ENCODE measurements at places on chromosomes 11 and 22.

- no peak for DNase-seq
Measured at GRCh38 chr22:49609207-49609876, 218.3 kb downstream of the BRD1 start.

DNA sequence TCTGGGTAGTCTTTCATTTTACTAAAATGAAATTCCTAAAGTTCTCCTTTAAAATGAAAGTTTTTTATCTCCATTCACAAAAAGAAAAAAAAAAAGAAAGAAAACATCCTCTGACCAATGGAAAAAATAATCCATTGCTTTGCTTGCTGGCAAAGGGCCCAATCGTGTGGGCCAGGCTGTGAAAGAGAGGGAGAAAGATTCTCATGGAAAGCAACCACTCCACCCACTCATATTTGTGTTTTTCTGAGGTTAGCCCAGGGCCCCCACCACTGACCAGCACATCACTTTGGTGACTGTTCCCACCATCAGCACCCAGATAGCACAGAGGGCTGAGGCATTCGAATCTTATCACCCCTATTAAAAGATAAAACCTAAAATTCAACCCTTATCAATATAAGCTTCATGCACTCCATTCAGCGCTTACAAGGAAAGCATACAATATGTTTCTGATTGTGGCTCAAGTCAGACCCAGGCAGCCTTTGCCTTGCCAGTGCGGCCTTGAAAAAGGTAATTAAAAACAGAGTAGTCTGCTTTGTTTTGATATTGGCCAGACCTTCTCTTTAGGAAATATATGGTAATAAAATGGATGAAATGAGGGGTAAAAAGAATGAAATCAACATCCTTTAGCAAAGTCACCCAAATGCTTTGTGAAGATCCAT is 192.8 kb downstream of the ETS1 start:
- peak; percentile 25 for DNase-seq

DNA sequence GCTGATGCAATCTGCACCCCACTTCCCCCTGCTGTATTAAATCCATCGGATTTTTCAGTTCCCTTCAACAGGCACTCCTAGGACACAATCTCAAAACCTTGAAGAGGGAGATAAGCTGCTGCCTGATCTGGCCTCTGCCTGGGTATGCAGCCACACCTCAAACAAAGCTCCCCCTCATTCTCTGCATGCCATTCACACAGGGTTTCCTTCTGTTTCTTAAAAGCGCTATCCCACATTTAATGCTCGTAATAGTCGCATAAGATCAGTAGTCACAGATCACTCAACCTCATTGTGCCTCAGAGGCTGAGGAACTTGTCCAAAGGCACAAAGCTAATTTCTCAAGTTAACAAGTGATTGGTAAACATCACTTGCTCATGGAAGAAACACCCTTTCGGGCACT is 34.0 kb downstream of the UQCR10 start:
- no peak for DNase-seq

- no peak for DNase-seq
Measured at GRCh38 chr11:18193010-18193409, 20.4 kb downstream of the MRGPRX4 start.

DNA sequence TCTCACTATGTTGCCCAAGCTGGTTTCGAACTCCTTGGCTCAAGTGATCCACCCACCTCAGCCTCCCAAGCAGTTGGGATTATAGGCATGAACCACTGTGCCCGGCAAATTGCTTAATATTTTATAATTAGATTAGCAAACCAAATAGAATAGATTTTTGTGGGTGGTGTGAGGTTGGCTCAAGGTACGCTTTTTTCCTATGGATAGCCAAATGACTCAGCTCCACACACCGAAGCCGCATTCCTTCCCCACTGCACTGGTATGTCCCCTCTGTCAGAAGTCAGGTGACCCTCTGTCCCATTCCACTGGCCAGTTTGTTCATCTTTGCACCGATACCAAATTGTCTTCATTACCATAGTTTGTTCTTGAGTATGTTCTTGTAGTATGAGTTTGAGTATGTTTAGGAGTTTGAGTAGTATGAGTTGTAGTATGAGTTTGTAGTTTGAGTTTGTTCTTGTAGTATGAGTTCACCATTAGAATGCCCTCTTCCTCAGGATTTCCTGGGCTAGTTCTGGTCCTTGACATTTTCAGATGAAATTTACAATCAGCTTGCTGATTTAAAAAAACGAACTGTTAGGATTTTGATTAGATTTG is 19.4 kb downstream of the SUSD2 start:
- DNase-seq = peak; percentile 92

DNA sequence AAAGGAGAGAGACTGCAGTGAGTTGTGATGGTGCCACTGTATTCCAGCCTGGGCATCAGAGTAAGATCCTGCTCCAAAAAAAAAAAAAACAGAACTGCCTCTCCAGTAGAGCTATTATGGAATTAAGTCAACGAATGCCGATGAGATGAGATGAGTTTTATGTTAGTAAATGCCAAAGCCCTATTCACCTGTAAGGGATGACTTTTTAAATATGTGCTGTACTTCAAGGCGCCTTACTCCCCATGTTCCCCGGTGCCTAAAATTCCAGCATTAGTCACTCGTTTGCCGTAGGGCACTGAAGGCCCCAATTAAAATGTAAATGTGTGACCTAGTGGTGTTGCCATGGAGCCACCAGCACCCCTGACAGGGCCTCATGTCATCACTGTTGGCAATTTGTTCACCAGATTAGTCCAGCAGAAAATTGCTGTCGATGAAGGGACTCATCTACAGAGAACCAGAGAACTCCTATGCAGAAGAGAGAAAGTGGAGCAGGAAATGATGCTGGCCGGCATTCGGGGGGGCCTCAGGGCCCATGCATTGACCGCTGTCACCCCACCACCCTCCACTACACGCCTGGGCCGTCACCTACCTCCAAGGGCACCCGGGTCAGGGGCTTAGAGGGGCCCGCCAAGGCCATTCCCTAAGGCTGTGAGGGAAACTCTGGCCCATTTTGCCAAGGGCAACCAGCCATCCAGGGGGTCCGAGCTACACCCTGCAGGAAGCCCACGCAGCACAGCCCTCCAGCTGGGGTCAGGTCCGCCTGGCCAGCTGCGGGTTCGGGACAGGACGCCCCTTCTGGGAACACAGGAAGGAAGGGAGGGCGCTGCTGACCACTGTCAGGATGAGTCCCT is 17.8 kb downstream of the LIF start:
- DNase-seq = peak; percentile 67

GRCh38 chr11:65575568-65576231 is at the start of gene EHBP1L1:
Gene EHBP1L1 (plus strand): TSS chr11:65576053. CDS start chr11:65576303, 250 bp downstream.
- peak; percentile 63 for DNase-seq

GRCh38 chr11:61126256-61126655 is 24.0 kb downstream of the CD5 start:
- DNase-seq = no peak

- DNase-seq = no peak
Measured at GRCh38 chr11:3221408-3222002, 2.9 kb upstream of the MRGPRG start.

GRCh38 chr11:118996926-118997626 is 862 bp upstream of the CENATAC start:
- DNase-seq = no peak

DNA sequence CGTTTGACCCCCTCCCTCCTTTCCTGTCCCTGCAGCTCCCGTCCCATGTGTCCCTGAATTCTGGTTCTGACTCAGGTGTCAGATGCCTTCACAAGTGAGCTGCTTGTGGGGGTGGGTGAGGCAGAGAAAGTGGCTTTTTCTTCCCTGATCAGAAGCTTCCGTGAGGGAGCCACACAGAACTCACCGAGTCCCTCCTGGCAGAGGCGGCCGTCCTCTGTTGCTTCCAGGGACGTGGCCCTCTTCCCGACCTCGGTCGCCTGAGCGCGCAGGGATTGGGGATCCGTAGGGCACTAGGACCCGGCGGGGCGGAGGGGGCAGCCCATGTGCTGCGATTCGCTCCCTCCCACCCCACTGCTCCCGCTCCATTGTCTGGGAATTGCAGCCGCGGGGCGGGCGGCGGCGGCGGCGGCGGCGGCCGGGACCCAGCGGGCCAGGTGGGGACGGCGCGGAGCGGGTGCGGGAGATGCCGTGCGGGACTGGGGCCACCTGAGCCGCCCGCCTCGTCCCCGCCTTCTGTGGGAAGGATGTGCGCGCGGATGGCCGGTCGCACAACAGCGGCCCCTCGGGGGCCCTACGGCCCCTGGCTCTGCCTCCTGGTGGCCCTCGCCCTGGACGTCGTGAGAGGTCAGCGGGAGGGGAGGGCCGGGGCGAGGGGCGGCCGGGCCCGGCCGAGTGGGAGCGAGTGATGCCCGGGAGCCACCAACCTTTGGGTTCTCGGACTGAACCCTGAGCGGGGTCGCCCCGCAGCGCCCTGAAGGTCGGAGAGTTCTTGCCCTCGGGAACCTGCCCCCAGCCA is at the start of gene TMEM132A:
TSS of gene TMEM132A (plus strand) at position 351 of the 796 bp plus-strand sequence. CDS start at position 525, 174 bp downstream.
- peak; percentile 59 for DNase-seq

DNA sequence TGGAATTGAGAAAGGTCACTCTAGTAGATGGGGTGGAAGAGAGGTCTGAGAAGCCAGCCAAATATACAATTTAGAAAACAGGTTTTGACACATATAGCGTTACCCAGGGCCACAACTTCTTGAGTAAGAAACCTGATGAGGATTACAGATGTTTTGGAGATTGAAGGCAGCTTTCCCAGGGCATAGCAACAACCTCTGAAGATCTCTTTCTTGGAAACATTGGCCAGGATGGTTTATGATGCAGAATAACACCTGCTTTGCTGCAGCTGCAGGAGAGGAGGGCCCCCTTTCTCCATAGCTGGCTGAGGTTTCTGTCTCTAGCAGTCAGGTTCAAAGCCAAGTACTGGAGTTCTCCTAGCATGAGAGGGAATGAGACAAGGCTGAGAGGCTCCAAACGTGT is 75.1 kb upstream of the NUP50 start:
- no peak for DNase-seq

DNA sequence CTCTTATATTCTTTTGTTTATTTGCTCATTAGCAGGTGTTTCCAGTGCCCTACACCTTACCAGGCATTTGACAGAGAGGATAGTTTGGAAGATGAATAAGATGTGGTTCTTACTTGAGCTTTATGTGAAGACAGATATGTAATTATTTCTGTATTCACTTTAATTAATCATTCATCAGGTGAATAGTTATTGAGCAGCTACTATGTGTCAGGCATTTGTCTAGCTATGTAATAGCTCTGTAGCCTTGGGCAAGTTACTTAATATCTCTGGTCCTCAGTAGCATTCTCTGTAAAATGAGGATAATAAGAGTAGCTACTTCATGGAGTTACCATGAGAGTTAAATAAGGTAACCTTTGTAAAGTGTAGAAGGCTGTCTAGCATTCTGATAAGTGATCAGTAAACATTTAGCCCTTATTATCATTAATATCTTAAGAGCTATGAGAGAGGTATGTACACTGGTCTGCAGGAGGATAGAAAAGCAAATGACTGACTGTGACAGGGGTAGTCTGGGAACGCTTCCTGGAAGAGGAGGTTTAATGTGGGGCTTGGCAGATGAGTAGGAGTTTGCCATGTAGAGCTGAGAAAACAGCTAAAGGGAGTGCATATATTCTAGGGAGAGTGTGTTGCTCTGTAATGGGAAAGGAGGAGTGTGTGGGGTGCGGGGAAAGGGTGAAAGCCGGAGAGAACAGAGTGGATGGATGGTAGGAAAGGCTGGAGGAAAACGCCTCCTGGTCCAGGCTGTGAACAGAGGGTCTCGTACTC is 56.1 kb downstream of the MICAL2 start:
- no peak for DNase-seq

- peak; percentile 44 for DNase-seq
Measured at GRCh38 chr11:35619116-35619854, 1.0 kb downstream of the FJX1 start.

- no peak for DNase-seq
Measured at GRCh38 chr11:71309611-71310010, 57.2 kb upstream of the SHANK2 start.

GRCh38 chr22:37197451-37198257 is 9.6 kb upstream of the C1QTNF6 start:
- DNase-seq = peak; percentile 87

- no peak for DNase-seq
Measured at GRCh38 chr11:90428836-90429235, 206.0 kb upstream of the CHORDC1 start.

GRCh38 chr22:26194313-26194712 is 25.1 kb downstream of the SEZ6L start:
- DNase-seq = no peak

- DNase-seq = no peak
Measured at GRCh38 chr11:46339816-46340215, 7.4 kb upstream of the DGKZ start.

DNA sequence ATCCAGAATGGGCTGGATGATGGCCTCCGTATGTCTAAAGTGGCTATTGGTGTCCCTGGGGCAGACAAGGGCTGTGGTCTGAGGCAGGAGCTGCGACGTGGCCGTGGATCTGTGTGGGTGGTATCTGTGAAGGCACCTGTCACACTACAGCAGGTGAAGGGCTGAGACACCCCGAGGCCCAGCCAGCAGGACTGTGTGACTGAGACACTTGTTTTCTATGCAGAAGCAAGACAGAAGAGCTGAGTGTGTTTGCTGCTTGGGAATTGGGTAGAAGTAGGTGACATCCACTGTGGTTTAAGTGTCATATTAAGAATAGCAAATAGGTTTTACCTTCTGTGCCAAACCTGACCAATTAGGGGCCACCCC is 35.0 kb downstream of the AMPD3 start:
- no peak for DNase-seq

- no peak for DNase-seq
Measured at GRCh38 chr11:16781936-16782919, 43.8 kb downstream of the C11orf58 start.

DNA sequence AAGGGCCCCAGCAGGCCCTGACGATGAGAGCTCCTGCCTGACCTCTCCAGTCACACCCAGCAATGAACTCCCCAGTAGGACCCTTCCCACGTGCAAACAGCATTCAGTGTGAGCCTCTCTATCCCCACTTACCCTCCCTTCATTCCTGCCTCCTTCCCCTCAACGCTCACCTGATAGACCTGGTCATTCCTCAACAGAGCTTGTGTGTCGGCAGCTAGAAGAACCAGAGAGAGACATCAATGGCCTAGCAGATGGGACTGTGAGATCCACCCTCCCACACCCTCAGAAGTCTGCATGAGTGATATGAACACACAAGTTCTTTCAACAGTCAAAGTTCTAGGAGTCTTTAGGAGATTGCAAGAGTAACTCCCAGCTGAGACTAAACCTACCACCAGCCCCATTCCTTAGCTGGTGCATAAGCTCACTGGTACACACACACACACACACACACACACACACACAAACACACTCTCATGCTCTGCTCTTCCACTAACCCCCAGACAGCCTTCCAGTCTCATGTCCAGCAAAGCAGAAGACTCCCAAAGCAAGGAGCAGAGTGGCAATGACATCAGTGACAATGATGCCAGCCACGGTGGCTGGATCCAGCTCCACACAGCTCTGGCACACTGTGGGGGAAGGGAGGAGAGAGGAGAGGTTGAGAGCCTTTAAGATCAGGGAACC is 3.1 kb downstream of the CD3D start:
- DNase-seq = no peak

DNA sequence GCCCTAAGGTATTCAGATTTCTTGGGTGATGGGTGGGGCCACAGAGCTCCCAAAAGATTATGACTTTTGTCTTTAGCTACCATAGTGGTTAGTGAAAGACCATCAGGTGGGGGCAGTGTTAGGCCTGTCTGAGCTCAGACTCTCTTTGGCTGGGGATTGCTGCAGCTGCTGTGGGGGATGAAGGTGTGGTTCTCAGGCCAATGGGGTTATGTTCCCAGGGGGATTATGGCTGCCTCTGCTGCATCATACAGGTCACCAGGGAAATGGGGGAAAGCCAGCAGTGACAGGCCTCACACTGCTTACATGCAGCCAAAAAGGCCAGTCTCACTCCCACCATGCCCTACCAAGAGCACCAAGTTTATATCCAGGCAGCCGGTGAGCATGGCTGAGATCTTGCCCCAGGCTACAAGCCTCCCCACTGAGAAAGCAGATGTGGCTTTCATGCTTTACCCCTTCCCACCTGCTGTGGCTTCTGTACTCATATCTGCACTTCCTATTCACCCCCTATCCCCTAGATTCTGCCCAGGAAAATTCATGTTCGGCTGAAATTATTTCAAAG is 24.8 kb downstream of the CNTF start:
- no peak for DNase-seq

Data from astrocyte (in vitro differentiated cells and primary cell).